Heart left ventricle (tissue), 16 donors: ENCODE measurements at places on chromosomes 11 and 22. TPM values are rescaled to one million over a fixed set of nuclear protein-coding genes. Genes with fewer than 3 reads are reported as not detected.

Gene FGF4
- total RNA-seq: not detected

Gene MYBPC3
- total RNA-seq: 1,646 TPM

Gene KRTAP5-9
- total RNA-seq: not detected

Gene OR5L1
- total RNA-seq: not detected

Gene DCHS1
- 5.6 TPM for total RNA-seq
